ENCODE measurements at places on chromosomes 12 and 14.

GRCh38 chr12:5335069-5335468 is 96.8 kb upstream of the NTF3 start:
- no peak for DNase-seq

DNA sequence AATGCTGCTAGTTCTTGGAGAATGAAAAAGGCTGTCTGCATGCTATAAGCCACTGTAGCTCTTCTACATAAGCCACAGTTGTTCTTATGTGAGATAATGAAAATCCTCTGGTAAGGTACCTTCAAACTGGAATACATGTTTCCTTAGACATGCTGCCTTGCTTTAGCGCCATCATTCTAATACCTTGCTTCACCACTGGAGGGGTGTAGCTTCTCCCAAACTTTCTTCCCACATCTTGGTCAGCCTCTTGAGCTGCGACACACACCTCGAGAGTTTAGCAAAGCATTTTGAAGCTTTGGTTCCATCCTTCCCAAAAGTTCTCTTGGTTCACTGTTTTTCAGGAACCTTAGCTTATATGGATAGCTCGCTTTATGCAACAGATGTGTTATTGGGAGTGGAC is 69.5 kb downstream of the NKX2-1 start:
- DNase-seq: no peak

- no peak for DNase-seq
These were observed 48.0 kb downstream of the SMUG1 start for GRCh38 chr12:54140588-54141388.

GRCh38 chr12:95497031-95497430 is 23.1 kb downstream of the METAP2 start:
- no peak for DNase-seq

DNA sequence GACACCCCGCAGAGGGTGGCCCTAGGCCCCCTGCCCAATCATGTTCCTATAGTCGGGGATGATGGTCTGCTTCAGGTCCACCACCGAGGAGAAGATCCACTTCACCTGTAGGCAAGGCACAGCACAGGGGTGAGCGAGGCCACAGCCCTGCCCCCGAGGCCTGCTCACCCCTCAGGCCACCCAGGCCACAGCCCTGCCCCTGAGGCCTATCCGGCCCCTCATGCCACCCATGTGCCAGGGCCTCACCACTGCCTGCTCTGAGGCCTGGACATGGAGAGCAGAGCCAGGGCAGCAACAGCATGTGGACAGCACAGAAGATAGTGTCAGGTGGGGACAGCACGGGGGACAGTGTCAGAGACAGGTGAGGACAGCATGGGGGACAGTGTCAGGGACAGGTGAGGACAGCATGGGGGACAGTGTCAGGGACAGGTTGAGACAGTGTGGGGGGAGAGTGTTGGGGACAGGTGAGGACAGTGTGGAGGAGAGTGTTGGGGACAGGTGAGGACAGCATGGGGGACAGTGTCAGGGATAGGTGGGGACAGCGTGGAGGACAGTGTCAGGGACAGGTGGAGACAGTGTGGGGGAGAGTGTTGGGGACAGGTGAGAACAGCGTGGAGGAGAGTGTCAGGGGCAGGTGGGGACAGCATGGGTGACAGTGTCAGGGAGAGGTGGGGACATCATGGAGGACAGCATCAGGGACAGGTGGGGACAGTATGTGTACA is 239.7 kb downstream of the TMEM121 start:
- DNase-seq: no peak

DNA sequence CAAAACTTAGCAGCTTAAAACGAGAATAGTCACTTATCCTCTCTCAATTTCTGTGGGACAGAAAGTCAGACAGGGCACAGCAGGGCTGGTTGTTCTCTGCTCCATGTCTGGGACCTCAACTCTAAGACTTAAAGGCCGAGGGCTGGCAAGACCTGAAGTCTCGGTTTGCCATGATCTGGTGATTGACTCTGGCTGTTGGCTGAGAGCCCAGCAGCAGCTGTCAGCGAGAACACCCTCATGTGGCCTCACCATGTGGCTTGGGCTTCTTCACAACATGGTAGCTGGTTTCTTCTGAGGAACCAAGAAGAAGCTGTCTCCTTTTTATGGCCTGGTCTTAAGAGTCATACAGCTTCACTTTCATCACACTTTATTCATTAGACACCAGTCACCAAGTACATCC is 1.7 kb upstream of the VASH1 start:
- DNase-seq: no peak
